ENCODE measurements at places on chromosomes 4 and X. TPM values are rescaled to one million over a fixed set of nuclear protein-coding genes. Genes with fewer than 3 reads are reported as not detected.

- DNase-seq = no peak
Measured at GRCh38 chr4:146545102-146545501, 23.4 kb upstream of the SLC10A7 start.

NAP1L5 gene
- 13.8 TPM for polyA plus RNA-seq

DTHD1 gene
- polyA plus RNA-seq = not detected

DNA sequence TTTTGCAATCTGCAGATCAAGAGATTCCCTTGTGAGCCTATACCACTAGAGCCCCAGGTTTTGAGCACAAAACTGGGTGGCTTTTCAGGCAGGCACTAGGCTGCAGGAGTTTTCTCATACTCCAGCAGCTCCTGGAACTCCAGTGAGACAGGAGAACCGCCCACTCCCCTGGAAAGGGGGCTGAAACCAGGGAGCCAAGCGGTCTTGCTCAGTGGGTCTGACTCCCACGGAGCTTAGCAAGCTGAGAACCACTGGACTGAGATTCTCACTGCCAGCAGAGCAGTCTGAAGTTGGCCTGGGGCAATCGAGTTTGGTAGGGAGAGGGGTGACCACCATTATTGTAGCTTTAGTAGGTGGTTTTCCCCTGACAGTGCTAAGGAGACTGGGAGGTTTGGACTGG is 313.8 kb upstream of the TEX13C start:
- no peak for DNase-seq

Data from renal cortex interstitium (tissue), 15 donors.